ENCODE measurements at places on chromosomes 13 and 19. TPM values are rescaled to one million over a fixed set of nuclear protein-coding genes. Genes with fewer than 3 reads are reported as not detected.

DNA sequence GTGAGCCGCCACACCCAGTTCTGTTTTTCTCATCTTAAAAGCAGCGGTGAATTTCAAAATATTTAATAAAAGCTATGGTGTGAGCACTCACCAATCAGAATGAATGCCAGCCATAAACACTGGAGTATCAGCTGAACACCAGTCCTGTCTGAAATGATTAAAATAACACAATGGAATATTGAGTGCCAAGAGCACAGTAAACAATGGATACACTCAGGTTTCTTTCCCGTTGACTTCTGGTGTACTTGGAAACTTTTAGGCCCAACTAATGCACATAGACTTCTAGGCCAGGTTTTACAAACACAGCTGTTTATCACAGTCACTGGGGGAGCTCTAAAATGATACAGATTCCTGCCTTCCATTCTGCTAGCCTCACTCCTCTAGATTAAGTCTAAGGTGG is 68.3 kb downstream of the SLC6A16 start:
- H3K4me1 ChIP-seq: no peaks in the 10 kb centered on the region
- no peak for DNase-seq
- H3K4me3 ChIP-seq: no peak overlapping the region
- no peaks in the 10 kb centered on the region for H3K27me3 ChIP-seq
- no peaks in the 10 kb centered on the region for H3K36me3 ChIP-seq

DNA sequence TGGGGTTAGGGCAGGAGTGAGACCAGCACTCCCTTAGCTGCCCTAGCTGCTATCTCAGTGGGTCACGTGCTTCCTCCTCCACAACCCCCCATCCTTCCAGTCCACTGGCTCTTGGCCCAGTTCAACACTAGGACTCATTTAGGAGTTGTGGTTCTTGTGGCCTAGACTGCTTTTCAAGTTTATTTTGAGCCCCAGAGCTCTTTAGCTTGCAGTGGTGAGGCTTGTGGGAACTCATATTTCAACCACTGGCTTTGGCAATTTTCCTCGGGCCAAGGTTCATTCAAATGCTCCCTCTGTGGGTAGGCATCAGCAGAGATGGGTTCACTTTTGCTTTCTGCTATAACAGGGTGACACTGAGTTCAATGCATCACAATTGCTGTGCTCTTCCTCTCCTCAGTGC is 436.2 kb upstream of the SLITRK5 start:
- no peaks in the 10 kb centered on the region for H3K27me3 ChIP-seq
- DNase-seq: no peak
- H3K4me3 ChIP-seq: no peak overlapping the region
- no peaks in the 10 kb centered on the region for H3K4me1 ChIP-seq
- H3K36me3 ChIP-seq: no peaks in the 10 kb centered on the region

GRCh38 chr13:23867027-23867491 is 22.1 kb downstream of the MIPEP start:
- H3K27ac ChIP-seq: no peak overlapping the region
- no peak overlapping the region for H3K4me3 ChIP-seq
- no peak for DNase-seq

- no peak overlapping the region for H3K4me3 ChIP-seq
- H3K27me3 ChIP-seq: no peaks in the 10 kb centered on the region
- H3K27ac ChIP-seq: no peak overlapping the region
Measured at GRCh38 chr19:16320987-16321386, 3.6 kb upstream of the KLF2 start.

GRCh38 chr19:46478356-46478986 is 7.1 kb upstream of the PNMA8A start:
- no peak for DNase-seq
- H3K4me3 ChIP-seq: no peak overlapping the region
- H3K27me3 ChIP-seq: no peaks in the 10 kb centered on the region
- H3K36me3 ChIP-seq: no peaks in the 10 kb centered on the region
- H3K27ac ChIP-seq: no peak overlapping the region
- no peaks in the 10 kb centered on the region for H3K4me1 ChIP-seq

DNA sequence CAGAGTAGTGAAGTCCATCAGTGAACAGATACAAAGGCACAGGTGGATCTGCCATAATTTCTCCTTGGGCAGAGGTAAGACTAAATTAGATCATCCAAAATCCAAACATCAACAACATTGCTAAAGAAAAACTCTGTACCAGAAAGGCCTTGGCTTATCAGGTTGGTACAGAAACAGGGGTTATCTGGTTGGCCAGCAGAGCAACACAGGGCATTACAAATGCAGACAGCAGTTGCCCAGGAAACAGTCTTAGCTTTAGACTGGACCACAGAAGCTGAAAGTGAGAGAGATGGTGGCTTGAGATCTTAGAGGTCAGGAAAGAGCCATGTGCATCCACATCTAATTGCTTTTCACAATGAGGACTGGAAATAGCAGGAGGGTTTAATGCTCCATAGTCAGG is 26.6 kb upstream of the DGKH start:
- no peaks in the 10 kb centered on the region for H3K27me3 ChIP-seq
- no peak overlapping the region for H3K4me3 ChIP-seq
- H3K27ac ChIP-seq: no peak overlapping the region
- no peaks in the 10 kb centered on the region for H3K36me3 ChIP-seq
- no peak for DNase-seq

DNA sequence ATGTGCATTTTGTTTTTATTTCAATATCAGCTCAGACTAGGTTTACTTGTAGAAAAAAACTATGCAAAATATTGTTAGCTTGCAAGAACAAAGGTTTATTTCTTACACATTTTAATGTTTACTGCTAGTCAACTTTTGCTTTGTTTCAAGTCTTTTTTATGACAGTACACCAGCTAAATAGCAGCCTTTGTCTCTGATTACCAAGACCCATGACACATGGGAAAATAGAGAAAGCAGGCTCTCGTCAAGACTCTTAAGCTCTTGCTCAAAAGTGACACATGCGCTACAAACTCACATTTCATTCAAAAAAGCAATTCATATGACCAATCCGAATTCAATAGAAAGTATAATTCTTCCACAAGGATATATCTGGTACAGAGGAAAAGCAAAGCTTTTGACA is 642.3 kb upstream of the SLITRK1 start:
- no peaks in the 10 kb centered on the region for H3K27me3 ChIP-seq
- H3K4me1 ChIP-seq: no peaks in the 10 kb centered on the region
- no peaks in the 10 kb centered on the region for H3K36me3 ChIP-seq
- H3K4me3 ChIP-seq: no peak overlapping the region
- DNase-seq: no peak
- H3K27ac ChIP-seq: no peak overlapping the region

GRCh38 chr13:20230913-20231838 is 943 bp downstream of the GJB6 start:
- DNase-seq: no peak
- peaks cover 12% of the 10 kb centered on the region for H3K4me1 ChIP-seq
- H3K27me3 ChIP-seq: peaks cover 12% of the 10 kb centered on the region

DNA sequence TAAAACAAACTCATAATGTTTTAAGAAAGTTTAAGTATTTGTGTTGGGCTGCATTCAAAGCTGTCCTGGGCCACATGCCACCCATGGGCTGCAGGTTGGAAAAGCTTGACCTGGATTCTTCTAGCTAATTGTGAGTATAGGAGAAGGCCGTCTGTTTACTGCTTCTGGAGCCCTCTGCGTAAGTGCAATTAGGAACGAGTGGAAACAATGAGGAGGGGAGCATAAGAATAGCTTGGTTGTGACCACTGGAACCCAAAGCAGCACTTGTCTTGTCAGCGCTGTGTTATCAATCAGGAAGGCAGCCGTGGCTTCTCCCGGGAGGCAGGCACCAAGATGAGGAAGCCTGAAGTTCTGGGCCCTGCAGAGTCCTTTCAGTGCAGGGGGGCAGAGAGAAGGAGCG is 110.4 kb upstream of the MBNL2 start:
- H3K27me3 ChIP-seq: no peaks in the 10 kb centered on the region
- H3K4me1 ChIP-seq: peaks cover 28% of the 10 kb centered on the region
- no peak overlapping the region for H3K4me3 ChIP-seq
- DNase-seq: no peak
- no peak overlapping the region for H3K27ac ChIP-seq
- H3K36me3 ChIP-seq: no peaks in the 10 kb centered on the region

- H3K4me1 ChIP-seq: peaks cover 5% of the 10 kb centered on the region
- no peaks in the 10 kb centered on the region for H3K36me3 ChIP-seq
- H3K27me3 ChIP-seq: no peaks in the 10 kb centered on the region
- H3K4me3 ChIP-seq: no peak overlapping the region
Measured at GRCh38 chr13:72194523-72194922, 327.5 kb upstream of the DACH1 start.

DNA sequence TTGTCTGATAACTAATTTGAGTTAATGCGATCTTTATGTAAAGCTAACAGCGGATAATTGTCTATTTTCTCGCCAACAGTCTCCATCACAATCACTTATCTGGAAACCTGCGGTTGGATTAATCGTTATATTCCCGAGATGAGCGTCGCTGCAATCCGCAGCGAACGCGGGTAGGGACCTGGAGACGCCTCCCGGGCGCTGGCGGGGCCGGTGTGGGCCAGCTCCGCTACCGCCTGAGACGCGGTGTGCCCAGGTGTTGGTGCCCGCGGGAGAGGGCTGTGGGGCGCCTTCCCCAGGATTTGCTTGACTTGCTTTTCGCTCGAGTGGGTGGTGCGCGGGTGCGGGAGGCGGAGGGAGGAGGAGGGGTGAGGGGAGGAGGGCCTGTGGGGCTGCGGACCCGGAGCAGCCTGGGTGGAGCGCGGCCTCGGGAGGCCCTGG is 38.3 kb downstream of the SOX1 start:
- H3K4me3 ChIP-seq: no peak overlapping the region
- no peaks in the 10 kb centered on the region for H3K36me3 ChIP-seq
- no peak overlapping the region for H3K27ac ChIP-seq
- peaks cover 3% of the 10 kb centered on the region for H3K27me3 ChIP-seq

DNA sequence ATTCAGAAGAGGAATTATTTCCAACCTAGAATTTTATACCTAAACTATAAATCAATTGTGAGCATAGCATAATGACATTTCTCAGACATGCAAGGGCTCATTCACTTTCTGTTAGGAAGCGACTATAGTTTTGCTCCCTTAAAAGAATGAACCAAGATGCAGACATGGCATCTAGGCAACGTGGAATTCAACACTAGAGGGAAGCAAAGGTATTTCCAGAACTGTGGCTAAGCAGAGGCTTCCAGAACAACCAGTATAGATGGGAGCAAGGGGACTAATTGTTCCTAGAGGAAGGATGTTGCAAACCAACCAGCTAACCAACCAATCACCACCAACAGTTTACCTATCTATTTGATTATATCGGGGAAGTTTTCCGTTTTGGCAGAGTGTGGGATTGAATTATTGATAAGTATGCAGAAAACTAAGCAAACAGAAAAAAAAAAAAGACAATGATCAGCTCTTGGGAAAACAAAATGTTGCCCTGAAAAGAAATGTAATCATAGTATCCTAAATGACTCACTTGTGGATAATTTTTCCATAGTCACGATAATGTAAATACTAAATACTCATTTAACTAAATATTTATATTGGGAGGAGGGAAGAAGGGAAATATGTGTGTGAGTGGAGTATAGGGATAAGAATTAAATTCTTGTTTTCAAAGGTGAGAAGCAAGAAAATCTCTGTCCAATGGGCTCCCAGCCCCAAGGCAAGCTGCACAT is 21.1 kb downstream of the ARL11 start:
- H3K27me3 ChIP-seq: no peaks in the 10 kb centered on the region
- no peak overlapping the region for H3K4me3 ChIP-seq
- H3K36me3 ChIP-seq: no peaks in the 10 kb centered on the region
- H3K4me1 ChIP-seq: no peaks in the 10 kb centered on the region
- no peak for DNase-seq
- H3K27ac ChIP-seq: no peak overlapping the region

- H3K4me1 ChIP-seq: peaks cover 18% of the 10 kb centered on the region
- DNase-seq: no peak
- H3K27me3 ChIP-seq: no peaks in the 10 kb centered on the region
- H3K27ac ChIP-seq: no peak overlapping the region
- H3K4me3 ChIP-seq: no peak overlapping the region
- H3K36me3 ChIP-seq: no peaks in the 10 kb centered on the region
Measured at GRCh38 chr19:19067276-19068072, 3.7 kb downstream of the SLC25A42 start.

- H3K27ac ChIP-seq: no peak overlapping the region
- no peak overlapping the region for H3K4me3 ChIP-seq
- DNase-seq: no peak
- H3K4me1 ChIP-seq: no peaks in the 10 kb centered on the region
- no peaks in the 10 kb centered on the region for H3K36me3 ChIP-seq
Measured at GRCh38 chr19:53183146-53183764, 9.9 kb downstream of the ZNF665 start.

DNA sequence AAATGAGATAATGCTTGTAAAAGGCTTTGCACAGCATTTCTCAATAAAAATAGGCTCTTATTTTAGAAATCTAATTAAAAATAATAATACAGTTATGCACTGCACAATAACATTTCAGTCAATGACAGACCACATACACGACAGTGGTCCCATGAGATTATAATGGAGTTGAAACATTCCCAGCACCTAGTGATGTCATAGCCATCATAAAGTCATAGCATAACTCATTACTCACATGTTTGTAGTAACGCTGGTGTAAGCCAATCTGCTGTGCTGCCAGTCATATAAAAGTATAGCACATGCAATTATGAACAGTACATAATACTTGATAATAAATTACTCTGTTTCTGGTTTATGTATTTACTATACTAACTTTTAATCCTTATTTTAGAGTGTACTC is 12.7 kb upstream of the SERPINE3 start:
- no peak for DNase-seq
- no peak overlapping the region for H3K4me3 ChIP-seq
- no peaks in the 10 kb centered on the region for H3K4me1 ChIP-seq
- H3K27me3 ChIP-seq: no peaks in the 10 kb centered on the region
- H3K27ac ChIP-seq: no peak overlapping the region

The NTF4 gene
- not detected for total RNA-seq

The CBY2 gene
- not detected for total RNA-seq

The SPATA13 gene
- 83.3 TPM for total RNA-seq

The RDH8 gene
- not detected for total RNA-seq
